Tibial nerve (tissue), 4 donors: ENCODE measurements at places on chromosomes 5 and 9.

DNA sequence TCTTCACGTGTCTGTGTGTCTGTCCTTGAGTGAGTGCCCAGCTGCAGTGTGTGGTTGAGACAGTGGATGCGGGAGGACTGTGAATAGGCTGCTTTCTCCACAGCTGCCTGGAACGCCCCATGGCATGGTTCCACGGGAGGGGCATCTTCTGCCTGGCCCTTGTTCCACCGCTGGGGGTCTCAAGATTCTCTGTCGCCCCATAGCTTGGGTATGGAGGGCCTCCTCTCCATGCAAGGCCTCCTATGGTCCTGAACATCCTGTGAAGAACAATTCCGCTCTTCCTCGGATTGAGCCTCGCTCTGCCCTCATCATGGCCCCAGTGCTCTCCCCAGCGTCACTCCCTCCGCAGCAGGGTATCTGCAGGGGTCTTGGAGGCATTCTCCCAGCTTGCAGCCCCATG is 36.1 kb downstream of the COL5A1 start:
- DNase-seq, result no peak

GRCh38 chr9:124505006-124505900 is 1.9 kb downstream of the NR5A1 start:
- DNase-seq, result no peak

GRCh38 chr5:80246995-80247729 is 8.7 kb downstream of the SERINC5 start:
- peak; percentile 42 for DNase-seq

DNA sequence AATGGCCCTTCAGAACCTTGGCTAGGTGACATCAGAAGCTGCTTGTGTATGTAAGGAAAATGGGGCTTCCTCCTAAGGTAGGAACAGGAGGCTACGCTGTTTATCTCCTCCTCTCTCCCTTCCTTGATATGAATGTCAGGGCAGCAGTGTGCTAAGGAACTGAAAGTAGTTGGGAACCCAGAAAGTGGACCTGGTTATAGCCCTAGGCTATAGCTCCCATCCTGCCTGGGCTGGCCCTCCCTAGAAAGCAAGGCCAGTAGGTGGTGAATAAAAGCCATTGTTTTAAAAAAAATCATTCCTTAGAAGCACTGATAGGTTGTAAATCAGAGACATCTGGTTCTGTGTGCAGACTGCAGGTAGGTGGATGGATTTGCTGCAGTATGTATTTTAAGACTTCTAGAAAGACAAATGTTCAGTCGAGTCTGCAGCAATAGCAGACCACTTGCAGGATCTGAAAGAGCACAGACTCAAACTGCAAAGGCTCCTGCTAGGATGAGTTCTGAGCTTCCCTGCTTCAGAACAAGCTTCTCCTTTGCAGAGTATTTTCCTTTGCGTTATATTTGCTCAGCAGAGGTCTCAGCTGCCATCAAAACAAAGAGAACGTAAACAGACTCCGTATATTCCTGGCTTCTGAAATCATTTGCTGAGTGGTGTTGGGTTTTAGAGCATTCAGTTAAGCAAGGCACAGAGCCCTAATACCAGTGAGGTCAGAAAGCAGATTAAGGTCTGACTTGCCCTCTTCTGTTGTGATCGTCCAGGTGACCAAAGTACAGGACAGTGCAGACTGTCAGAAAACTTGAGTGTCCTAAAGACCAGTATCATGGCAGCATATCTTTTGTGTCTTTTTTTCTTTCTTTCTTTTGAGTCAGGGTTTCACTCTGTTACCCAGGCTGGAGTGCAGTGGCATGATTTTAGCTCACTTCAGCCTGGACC is 20.1 kb upstream of the CFAP157 start:
- DNase-seq, result no peak

DNA sequence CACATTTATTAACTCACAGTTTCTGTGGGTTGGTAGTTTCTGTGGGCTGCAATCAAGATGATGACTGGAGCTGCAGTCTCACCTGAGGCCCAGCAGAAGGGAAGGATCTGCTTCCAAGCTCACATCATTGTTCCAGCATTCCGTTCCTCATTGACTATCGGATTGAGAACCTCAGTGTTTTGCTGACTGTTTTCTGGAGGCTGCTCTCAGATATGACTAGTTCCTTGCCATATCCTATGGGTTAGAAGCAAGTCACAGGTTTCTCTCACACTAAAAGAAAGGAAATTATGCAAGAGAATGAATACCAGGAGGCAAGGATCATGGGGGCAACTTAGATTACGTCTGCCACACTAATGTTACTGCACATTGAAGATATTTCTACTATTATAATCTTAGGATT is 6.3 kb upstream of the ERAP1 start:
- no peak for DNase-seq

DNA sequence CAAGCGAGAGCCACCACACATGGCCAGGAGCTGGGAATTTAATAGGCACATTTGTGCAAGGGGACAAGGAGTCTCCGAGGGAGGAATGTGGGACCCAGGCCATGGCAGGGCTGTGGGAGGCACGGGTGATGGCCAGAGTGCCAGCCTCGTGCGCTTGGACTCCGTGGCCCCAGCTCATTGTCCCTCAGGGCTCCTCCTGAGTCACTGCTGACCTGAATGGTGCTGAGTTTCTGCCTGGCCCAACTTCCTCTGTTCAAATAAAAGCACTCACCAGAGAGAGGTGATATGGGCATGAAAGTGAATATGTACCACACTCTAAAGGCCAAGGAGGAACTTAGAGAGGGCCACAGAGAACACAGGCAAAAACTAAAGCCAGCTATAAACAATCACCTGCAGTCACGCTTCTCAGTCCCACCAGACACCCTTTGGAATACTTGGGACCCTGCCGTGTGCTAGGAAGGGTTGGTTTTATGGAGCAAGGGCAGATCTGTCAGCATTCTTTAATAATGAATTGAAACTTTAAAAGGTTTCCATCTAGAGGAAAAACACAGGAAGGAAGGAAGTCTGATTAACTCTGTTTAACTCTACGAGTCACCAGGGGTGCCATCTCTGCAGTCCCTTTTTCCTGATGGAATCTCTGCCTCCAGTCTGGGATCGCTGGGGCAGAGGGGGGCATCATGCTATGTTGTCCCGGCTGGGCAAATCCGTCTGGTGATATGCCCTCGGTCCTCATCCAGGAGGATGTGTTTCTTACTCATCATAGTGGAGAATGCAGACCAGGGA is 25.1 kb upstream of the UBE2QL1 start:
- no peak for DNase-seq

DNA sequence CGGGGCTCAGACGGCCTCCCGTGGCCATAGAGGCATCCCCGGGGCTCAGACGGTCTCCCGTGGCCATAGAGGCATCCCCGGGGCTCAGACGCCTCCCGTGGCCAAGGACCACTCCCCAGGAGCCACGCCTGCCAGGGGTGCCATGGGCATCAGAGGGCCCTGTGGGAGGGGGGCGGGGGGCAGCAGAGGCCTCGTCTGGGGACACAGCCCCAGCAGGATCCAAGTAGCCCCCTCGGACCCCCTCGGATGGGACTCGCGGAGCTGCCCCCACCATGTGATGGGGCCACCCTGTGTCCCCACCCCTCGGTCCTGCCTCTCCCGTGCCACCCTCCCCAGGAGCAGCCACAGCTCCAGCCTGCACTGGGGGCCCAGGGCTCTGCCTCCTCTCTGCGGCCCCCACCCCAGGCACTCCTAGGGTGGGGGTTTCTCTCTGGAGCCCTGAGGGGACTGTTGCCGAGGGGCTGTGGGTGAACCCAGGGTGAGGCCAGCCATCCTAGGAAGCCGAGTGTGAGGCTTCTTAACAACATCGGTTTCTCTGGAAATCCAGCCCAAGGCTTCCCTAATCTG is 2.5 kb downstream of the ENTPD8 start:
- DNase-seq, result no peak

- no peak for DNase-seq
Observed at GRCh38 chr5:134267366-134268018, 41.6 kb upstream of the PPP2CA start.

- no peak for DNase-seq
Observed at GRCh38 chr5:143527808-143528207, 124.3 kb upstream of the NR3C1 start.

DNA sequence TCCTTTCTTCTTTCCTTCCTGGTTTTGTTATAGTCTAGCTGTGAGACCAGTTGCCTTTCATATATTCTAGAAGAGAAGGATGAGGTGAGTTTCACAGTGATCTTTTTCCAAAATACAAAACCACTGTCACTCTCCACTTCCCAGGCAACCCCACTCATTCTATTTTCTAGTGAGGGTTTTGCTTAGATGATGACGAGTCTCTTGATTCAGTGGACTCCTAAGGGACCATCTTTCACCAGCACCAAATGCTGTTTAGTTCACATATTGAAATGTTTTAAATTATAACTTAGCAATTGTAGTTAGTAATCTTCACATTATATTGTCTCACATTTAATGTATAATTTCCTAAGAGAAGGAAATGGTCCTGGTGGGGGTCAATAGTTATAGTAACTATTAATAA is 25.2 kb downstream of the PIK3R1 start:
- DNase-seq, result no peak
